ENCODE measurements at places on chromosomes 2 and 18. TPM values are rescaled to one million over a fixed set of nuclear protein-coding genes. Genes with fewer than 3 reads are reported as not detected.
A peak's percentile ranks its signal among the peaks of the same experiment; 100 is the strongest.

The LTBP1 gene
- total RNA-seq: 158 TPM

DNA sequence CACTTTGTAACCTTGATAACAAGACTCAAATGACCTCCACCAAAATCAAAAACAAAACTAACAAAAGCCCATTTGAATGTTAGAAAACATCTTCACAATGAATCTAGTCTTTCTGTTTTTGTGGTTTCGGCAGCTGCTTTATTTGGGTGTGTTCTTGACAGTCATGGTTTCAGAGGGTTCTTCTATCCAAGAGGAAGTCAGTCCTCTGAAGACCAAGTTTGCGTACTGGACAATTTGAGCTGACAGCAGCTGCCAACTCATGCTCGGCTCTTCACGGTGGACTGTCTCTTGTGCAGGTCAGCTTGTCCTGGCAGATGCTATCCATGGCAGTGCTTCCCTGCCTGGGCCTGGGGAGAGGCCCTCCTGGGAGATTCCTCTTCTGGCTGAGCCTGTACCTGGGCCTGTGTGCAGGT, 91.0 kb downstream of the TMEM17 start:
- peaks cover 12% of the 10 kb centered on the region for H3K4me1 ChIP-seq
- no peak overlapping the region for H3K27ac ChIP-seq
- no peaks in the 10 kb centered on the region for H3K27me3 ChIP-seq
- H3K36me3 ChIP-seq: no peaks in the 10 kb centered on the region

The LIPG gene
- 2.2 TPM for total RNA-seq

DNA sequence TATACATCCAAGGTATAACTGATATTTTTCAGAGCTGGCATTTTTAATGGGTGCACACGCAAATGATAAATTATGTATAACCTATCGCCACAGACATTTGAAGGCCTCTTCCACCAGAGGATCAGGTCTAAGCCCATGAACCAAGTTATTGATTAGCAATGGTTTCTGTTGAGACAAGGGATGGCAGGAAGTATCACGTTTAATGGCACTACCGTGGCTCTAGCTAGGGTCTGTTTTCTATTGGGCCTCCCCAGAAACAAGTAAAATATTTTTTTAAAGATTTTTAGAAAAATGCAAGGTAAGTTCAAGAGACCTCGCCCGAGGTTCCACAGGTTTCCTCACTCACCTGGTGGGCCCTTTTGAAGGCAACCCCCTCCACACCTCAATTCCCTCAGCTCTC, 667 bp downstream of the GFPT1 start:
- DNase-seq: no peak
- H3K4me3 ChIP-seq: peak overlapping the region; percentile 91
- peaks cover 43% of the 10 kb centered on the region for H3K4me1 ChIP-seq
- H3K27me3 ChIP-seq: no peaks in the 10 kb centered on the region
- peak overlapping the region; percentile 67 for H3K27ac ChIP-seq

- H3K4me1 ChIP-seq: peaks cover 47% of the 10 kb centered on the region
- DNase-seq: peak; percentile 89
- peaks cover 31% of the 10 kb centered on the region for H3K27me3 ChIP-seq
- no peak overlapping the region for H3K4me3 ChIP-seq
- H3K27ac ChIP-seq: peak overlapping the region; percentile 45
These were observed 4.8 kb downstream of the TNFRSF11A start for GRCh38 chr18:62329691-62330454.

The TRABD2A gene
- 3.5 TPM for total RNA-seq

DNA sequence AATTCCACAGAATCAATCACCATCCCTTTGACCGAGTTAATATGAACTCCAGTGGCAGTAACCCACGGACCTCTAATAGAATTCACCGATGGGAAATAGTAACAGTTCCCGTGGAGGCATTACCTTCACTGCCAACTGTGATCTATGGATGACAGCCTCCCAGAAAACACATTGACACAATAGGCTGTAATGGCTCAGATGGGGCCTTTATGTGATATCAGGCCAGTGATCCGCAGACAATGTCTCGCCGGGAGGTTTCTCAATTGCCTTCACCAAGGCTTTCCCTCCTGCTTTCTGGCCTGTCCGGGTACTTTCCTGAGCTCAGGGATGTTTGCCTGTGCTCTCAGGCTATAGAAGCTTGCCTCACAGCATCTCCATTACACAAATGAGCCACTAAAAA, 34.4 kb upstream of the KLF7 start:
- H3K4me3 ChIP-seq: no peak overlapping the region
- H3K36me3 ChIP-seq: no peaks in the 10 kb centered on the region
- H3K27me3 ChIP-seq: no peaks in the 10 kb centered on the region
- H3K27ac ChIP-seq: no peak overlapping the region

- H3K4me1 ChIP-seq: peaks cover 6% of the 10 kb centered on the region
- no peak within 1 kb of the TSS for H3K4me3 ChIP-seq
- H3K27ac ChIP-seq: no peak within 1 kb of the TSS
- no peaks in the 10 kb centered on the region for H3K27me3 ChIP-seq
These were observed at the start of gene CD226 for GRCh38 chr18:69947361-69948133. Gene CD226 (minus strand): TSS chr18:69947873. CDS start chr18:69947406, 467 bp downstream.

- peak overlapping the region; percentile 80 for H3K27ac ChIP-seq
- peaks cover 31% of the 10 kb centered on the region for H3K4me1 ChIP-seq
- H3K36me3 ChIP-seq: peaks cover 2% of the 10 kb centered on the region
- DNase-seq: peak; percentile 75
- H3K4me3 ChIP-seq: no peak overlapping the region
These were observed 53.5 kb downstream of the SEPTIN10 start for GRCh38 chr2:109560265-109560664.

DNA sequence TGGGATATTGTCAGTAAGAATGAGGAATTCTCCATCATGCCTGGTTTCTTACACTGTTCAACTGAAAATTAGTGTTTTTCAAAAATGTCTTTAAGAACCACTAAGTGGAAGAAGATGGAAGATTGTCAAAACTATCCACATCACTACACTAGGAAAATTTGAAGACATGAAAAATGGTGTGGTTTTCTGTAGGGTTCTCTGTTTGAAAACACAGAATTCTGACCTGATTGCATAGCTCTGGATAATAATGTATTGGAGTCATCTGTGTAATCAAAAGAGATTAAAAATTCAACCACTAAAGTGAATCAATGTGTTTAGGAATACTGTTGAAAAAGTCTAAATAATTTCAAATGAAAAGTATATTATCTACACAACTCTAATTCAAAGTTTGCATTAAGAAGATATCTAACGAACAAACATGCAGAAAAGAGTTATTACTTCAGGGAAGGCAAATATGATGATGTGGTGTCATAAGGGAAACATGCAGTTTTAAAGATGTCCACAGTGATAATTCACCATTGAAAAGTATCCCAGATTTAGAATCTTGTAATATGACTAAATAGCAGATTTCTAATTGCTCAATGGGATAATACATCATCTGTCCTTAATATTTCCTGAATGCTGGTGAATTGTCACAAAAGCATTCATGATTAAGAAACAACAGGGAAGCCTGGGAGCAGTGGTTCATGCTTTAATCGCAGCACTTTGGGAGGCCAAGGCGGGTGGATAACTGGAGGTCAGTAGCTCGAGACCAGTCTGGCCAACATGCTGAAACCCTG, 116.9 kb downstream of the ERBB4 start:
- H3K4me3 ChIP-seq: no peak overlapping the region
- H3K27me3 ChIP-seq: no peaks in the 10 kb centered on the region
- H3K27ac ChIP-seq: no peak overlapping the region

GRCh38 chr2:17664534-17664933, 89.1 kb downstream of the SMC6 start:
- H3K4me1 ChIP-seq: peaks cover 5% of the 10 kb centered on the region
- H3K36me3 ChIP-seq: peaks cover 16% of the 10 kb centered on the region
- no peak overlapping the region for H3K27ac ChIP-seq
- H3K27me3 ChIP-seq: no peaks in the 10 kb centered on the region
- no peak for DNase-seq

The GREB1 gene
- 1.1 TPM for total RNA-seq

- H3K4me3 ChIP-seq: no peak overlapping the region
- no peaks in the 10 kb centered on the region for H3K36me3 ChIP-seq
- H3K4me1 ChIP-seq: no peaks in the 10 kb centered on the region
- H3K27me3 ChIP-seq: no peaks in the 10 kb centered on the region
- DNase-seq: no peak
These were observed 111.8 kb upstream of the MYCN start for GRCh38 chr2:15828576-15828975.

- peak; percentile 92 for DNase-seq
- peaks cover 48% of the 10 kb centered on the region for H3K4me1 ChIP-seq
- H3K36me3 ChIP-seq: no peaks in the 10 kb centered on the region
- H3K27ac ChIP-seq: peak overlapping the region; percentile 63
These were observed 126.0 kb downstream of the GLI2 start for GRCh38 chr2:120861576-120862191.

- H3K4me3 ChIP-seq: peak overlapping the region; percentile 81
- peak overlapping the region; percentile 77 for H3K27ac ChIP-seq
- no peaks in the 10 kb centered on the region for H3K36me3 ChIP-seq
These were observed 722 bp downstream of the ACSL3 start for GRCh38 chr2:222861411-222862105.
